ENCODE measurements at places on chromosomes 12 and 14.

DNA sequence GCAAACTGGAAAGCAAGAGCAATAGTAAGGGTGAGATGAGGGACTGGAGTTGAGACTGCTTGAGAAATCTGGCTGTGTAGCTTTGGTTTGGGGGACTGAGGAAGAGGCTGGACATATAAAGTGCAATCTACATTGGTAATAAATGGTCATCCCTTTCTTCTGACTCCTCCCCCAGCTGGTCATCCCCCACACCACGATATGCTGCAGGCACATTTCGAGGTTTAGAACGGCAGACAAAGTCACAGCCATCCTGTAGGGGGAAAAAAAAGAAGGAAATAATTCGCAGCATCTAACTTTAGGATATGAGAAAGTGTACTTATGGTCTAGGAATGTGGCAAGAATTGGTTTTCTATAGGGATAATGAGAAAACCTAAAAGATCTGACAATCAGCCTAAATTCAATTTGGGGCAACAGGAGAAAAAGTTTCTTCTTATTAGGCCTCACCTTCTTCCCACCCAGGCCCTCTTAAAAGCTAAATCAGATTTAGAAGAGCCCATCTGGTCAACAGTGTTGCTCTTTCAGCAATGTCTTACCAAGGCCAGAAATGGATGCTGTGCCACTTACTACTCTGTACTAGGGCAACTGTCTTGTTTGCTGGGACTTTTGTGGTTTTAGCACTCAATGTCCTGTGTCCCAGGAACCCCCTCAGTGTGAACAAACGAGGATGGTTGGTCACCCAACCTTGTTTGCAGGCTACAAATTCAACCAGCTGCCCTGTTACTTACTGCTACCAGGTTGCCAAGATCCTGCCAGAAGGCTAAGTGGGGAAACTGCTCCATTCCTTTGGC lies 7.6 kb downstream of the M6PR start:
- no peak for DNase-seq

DNA sequence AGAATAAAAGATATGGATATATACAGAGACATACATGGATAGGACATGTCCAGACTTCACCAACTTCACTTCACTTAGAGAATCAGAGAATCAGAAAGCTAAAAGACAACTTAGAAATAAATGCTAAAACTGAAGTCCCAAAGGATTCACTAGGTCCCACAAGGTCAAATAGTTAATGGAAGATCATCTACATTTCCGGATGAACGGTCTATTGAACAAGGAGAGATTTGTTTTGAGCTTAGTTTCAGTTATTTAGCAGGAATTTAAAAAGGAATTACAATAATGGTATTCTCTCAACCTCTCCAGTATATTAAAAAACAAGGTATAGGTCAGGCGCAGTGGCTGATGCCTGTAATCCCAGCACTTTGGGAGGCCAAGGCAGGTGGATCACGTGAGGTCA lies 187.0 kb downstream of the MED13L start:
- DNase-seq: no peak

- DNase-seq: no peak
These were observed 181.8 kb downstream of the FUT8 start for GRCh38 chr14:65594153-65594881.

GRCh38 chr12:87020071-87020470 lies 763.9 kb upstream of the MGAT4C start:
- no peak for DNase-seq

DNA sequence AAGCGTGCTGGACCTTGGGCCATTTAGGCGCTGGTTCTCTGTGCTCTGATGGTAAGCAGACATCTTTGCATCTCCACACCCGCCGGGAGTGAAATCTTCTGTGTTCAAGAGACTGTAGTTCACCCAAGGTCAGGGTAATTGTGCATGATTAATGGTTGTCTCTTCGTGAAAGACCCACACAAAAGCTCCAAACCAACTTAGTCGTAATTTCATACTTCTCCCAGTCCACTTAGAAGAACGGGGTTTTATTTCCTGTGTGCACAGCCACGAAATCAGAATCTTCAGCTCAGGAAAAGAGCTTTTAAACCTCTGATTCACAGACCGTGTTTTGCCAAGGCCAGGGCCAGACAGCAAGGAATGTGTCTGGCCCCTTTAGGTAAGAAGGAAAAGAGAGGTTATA lies 640.9 kb downstream of the MED13L start:
- DNase-seq: no peak

DNA sequence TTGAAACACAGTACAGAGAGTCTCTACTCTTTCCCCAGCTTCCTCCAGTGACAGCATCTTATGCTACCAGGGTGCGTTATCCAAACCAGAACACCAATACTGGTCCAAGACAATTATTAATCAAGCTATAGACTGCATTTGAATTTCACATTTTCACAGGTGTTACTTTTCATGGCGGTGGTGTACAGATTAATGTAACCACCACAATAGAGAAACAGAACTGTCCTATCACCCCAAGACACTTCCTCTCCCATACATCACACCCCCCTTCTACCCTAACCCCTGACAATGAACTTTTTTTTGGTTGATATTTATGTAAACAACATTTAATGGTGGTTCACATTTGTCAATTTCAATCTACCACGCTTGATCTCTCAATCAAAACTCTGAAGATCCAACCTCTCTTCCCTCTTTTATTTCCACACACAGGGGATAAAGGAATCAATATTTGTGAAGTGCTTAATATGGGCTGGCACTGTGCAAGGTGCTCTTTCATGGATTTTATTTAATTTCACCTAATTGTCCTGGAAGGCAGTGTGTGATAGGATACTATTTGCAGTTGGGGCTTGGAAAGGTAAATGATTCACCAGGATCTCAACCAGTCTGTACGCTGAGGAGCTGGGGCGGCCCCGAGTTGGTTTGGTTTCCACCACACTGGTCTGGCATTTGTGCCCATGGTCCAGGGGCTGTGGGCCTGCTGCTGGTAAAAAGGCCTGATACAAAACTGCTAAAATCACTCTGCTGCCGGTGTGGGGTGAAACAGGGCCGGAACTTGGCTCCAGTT lies 54.6 kb upstream of the DICER1 start:
- no peak for DNase-seq

DNA sequence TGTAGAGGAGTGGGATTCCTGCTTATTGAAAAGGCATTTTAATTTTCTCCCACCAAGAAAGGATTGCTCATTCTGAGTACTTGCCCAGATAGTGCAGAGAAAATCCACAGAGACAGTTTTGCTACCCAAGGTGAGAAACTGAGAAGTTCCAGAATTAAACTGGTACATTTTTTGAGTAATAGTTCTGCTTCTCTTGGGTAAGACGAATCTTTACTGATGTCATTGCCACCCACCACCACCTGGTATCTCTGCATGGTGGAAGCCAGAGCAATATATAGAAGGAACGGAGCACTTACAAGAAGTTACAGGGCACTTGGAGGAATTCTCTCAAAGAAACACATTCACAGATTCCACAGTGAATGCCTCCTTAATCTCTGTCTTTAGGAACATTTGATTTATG lies 20.7 kb upstream of the FRMD6 start:
- DNase-seq: no peak

DNA sequence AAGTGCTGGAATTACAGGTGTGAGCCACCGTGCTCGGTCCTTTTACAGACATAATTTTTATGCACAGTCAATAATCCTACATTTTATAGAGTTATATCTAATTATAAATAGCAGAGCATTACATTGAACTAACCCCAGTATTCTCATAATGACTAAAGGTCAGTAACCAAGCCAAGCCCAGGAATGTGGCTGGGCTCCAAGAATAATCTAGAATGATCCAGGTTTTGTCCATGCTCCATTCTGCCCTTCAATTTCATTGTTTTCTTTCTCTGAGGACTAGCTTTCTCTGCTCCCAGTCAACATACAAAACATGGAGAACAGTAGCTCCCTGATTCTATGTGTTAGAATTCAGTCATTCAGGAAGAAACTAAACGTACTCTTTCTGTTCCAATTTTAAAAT lies 92.1 kb upstream of the KRR1 start:
- DNase-seq: no peak

Measured in stimulated activated CD8-positive, alpha-beta memory T cell treated with anti-CD3 and anti-CD28 coated beads, Interleukin-4, amount 100 ng/mL, for 4 hours (primary cell).